ENCODE measurements at places on chromosomes 5 and 9.
A peak's percentile ranks its signal among the peaks of the same experiment; 100 is the strongest.

- DNase-seq = peak; percentile 2
These were observed 100.9 kb upstream of the HCN1 start for GRCh38 chr5:45796959-45797553.

GRCh38 chr5:61752588-61752987, 420.5 kb downstream of the ZSWIM6 start:
- no peak for DNase-seq

GRCh38 chr9:88773627-88774244, 217.5 kb upstream of the S1PR3 start:
- DNase-seq = no peak

DNA sequence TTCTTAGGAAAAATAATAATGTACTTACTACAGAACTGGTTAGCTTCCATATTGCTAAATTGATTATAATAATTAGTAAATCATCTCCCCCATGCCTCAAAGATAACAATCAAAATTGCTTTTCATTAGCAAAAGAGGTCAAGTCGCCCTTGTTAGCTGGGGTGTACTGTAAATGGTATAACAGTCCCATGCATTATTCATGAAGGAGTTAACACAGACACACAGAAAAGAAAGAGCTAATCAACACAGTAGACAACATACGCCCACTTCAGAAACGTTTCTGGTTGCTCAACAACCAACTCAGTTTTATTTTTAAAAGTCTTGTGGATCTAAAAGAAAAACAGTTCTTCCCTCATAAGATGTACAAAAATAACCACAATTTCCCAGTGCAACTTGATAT, 100.2 kb downstream of the MPDZ start:
- DNase-seq = no peak

- DNase-seq = no peak
These were observed 93.5 kb upstream of the SHB start for GRCh38 chr9:38162332-38163211.

GRCh38 chr9:92726971-92727715, 37.5 kb downstream of the BICD2 start:
- peak; percentile 24 for DNase-seq

GRCh38 chr5:97745817-97746216, 562.8 kb upstream of the RIOK2 start:
- no peak for DNase-seq

DNA sequence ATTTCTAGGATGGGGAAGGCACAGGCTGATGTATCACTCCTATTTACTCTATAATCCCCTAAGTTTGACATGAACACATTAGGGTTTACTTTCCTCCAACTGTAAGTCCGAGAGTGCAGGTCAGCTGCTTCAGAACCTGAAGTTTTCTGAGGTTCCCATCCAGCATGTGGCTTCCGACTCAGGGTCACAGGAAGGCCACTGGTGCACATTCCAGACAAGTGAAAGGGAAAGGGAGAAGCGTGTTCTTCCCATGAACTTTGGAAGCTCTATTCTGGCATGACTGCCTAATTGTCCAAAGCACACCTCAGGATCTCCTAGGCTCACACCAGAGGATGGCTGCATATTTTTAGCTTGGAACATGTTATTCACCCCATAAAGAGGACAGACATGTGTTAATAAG, 602.6 kb downstream of the SEMA5A start:
- DNase-seq = no peak

GRCh38 chr9:122536134-122536533, 9.0 kb upstream of the OR1N1 start:
- no peak for DNase-seq

DNA sequence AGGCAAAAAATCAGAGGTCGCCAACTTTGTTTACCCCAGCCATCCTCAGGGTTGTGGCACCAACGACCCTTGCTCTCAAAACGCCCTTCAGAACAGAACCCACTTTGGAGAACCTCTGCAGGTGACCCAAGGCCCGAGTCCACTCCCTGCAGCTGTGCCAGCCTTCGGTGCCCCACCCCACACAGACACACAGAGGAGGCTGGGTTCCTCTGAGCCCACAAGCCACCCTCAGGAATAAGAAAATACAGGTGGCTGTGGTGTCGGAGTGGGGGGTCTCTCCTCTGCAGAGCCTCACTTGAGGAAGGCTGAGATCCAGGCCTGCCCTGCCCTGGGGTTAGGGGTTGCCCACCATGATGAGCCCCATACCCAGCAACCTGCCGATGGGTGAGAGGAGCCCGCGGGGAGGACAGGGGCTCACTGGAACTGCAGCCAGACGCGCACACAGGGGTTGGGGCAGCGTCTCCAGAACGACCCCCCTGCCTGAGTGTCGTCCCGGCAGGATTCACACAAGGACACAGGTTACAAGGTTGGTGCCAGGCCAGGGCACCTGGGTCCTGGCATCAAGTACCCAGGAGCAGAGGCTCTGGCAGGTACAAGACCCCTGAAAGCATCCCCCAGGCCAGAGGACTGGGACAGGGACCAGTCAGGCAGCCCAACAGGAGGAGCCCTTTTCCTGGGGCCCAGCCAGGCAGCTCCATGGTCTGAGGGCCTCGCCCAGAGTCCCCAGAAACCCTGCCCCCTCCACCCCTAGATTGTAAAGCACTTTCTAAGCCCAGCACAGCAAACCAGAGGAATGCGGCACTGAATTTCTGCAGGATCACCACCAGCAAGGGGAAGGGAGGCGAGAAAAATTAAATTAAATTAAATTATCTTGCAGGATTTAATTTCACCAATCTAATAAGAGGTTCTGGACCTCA, 40.0 kb downstream of the NACC2 start:
- no peak for DNase-seq

DNA sequence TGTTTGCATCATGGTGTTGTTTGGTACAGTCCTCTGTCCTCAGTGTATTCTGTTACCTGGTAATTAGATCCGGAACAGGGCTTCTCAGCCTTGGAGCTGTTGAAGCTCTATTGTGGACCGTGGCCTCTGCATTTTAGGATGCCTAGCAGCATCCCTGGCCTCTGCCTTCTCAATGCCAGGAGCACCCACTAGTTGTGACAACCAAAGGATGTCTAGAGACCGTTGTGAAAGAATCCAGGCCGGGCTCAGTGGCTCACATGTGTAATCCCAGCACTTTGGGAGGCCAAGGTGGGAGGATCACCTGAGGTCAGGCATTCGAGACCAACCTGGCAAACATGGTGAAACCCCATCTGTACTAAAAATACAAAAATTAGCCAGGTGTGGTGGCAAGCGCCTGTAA, 159.6 kb downstream of the CACNA1B start:
- no peak for DNase-seq

GRCh38 chr5:147072622-147073021, 162.2 kb upstream of the STK32A start:
- peak; percentile 86 for DNase-seq

DNA sequence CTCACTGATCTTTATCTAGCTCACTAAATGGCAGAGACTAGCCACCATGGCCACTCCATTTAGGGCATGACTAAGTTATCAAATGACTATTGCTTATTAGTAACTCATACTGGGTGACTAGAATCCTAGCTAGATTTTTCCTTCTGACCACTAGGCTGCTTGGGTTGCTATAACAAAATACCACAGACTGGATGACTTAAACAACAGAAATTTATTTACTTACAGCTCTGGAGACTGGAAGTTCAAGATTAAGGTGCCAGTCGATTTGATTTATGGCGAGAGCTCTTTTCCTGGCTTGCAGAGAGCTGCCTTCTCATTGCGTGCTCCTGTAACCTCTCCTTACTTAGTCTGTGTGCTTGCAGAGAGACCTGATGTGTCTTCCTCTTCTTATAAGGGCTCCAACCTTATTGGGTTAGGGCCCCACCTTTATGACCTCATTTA, 55.0 kb upstream of the APC start:
- DNase-seq = no peak

GRCh38 chr9:68585034-68585761, 44.5 kb upstream of the TMEM252 start:
- DNase-seq = peak; percentile 34

DNA sequence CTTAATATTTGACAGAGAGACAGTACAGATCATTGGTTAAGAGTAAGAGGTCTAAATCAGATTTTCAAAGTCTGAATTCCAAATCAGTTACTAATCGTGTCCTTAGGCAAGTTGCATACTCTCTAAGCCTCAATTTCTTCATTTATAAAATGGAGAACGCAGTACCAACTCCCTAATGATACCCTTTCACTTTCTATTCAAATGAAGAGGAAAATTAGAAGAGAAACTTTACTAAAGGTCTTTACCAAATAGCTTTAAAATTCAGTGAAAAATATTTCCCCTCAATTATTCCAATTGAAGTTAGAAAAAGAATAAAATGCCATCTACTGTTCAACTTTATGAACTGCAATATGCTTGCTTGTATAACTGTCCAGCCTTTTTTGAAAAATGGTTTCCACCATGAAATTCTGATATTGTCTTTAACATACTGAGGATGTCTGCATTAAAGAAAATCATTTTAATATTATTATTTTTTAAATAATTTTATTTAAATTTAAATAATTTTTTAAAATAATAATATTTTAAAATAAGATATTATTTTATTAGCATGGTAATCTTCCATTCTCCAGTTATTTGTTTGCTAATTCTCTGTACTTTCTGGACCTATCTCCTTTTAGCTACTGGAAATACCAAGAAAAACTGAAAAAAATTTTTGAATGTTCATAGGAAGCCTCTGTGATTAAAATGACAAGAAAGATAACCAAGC, 36.0 kb downstream of the POC5 start:
- DNase-seq = peak; percentile 62

DNA sequence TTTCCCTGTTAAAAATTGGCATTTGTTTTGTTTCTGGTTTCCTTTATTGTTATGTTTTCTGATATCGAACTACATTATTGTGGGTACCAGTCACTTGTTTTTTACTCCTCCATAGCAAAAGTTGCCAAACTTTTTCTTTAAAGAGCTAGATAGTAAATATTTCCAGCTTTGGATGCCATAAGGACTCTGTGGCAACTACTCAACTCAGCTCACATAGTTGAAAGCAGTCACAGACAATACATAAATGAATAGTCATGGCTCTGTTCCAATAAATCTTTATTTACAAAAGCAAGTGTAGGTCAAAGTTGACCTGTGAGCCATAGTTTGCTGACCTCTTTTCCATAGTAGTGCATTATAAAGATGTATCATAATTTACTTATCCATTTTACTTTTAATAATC, 305.0 kb downstream of the RASEF start:
- DNase-seq = peak; percentile 21

- no peak for DNase-seq
These were observed 329.0 kb downstream of the ICE1 start for GRCh38 chr5:5751498-5751897.

DNA sequence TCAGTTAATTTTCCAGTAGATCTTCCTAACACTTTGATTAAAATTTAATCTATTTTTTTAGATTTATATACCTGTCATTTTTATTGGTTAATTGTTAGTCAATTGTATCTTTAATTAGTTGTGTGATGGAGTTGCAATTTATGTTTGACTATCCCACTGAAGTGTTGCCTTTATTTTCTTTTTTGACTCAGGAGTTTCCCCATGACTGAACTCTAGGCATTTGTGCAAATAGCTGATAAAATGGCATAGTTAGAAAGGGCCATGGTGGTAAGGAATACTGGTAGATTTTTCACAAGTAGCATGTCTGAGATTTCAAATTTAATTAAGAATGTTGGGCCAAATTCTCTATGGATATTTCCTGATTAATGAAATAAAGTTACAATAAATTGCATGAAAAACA, 273.1 kb upstream of the DAB2 start:
- DNase-seq = no peak

DNA sequence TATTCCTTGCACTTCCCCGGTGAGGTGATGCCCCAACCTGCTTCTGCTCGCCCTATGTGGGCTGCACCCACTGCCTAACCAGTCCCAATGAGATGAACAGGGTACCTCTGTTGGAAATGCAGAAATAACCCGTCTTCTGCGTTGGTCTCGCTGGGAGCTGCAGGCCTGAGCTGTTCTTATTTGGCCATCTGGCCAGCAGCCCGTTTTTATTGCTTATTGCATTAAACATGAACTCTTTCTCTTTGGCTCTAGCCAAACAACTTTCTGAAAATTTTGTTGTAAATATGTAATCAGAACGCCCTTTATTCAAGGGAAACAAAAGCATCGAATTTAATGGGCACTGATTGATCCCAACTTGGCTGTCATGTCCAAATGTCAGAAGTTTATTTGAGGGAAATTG, 124.7 kb upstream of the FTMT start:
- DNase-seq = peak; percentile 22

All from NCI-H69 (cell line).